NCI-H69 (cell line): ENCODE measurements at places on chromosomes 4 and X.

DNA sequence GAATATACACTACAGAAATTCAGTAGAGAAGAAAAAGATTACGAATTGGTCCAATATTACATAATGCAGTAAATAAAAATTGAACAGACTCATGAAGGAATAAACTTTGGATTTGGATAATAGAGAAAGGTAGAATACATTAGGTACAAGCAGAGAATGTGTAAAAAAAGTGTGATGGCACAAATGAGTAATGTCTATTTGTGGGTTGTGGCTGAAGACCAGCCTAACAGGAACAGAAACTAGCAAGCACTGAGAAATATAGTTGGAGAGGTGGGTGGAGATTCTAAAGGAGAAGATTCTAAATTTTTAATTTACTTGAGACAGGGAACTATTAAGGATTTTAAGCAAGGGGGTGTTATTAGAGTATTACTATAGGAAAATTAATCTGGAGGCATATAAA lies 15.2 kb upstream of the CLOCK start:
- no peak for DNase-seq

DNA sequence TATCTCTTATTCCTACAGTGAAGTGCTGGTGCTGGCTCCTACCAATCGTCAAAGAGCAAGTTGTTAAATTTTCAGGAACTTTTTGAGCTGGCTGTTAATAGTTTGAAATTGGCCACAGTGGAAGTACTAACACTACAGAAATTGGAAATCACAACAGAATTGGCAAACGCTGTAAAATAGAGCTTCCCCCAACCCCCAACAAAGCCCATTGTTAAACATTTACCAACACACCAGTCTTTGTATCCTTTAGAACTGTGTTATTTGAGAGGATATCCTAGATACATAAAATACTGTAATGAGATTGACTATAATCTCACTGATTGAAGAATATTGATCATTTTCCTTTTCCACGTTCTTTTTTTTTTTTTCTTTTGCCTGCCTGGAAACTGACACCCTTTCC lies 37.4 kb downstream of the FAM241A start:
- DNase-seq, result no peak

DNA sequence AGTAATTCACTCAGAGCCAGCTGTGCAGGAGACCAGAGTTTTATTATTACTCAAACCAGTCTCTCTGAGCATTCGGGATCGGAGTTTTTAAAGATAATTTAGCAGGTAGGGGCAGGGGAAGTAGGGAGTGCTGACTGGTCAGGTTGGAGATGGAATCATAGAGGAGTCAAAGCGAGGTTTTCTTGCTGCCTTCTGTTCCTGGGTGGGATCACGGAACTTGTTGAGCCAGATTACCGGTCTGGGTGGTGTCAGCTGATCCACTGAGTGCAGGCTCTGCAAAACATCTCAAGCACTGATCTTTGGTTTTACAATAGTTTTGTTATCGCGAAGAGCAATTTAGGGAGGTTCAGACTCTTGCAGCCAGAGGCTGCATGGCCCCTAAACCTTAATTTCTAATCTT lies 63.6 kb downstream of the TRIM2 start:
- no peak for DNase-seq

DNA sequence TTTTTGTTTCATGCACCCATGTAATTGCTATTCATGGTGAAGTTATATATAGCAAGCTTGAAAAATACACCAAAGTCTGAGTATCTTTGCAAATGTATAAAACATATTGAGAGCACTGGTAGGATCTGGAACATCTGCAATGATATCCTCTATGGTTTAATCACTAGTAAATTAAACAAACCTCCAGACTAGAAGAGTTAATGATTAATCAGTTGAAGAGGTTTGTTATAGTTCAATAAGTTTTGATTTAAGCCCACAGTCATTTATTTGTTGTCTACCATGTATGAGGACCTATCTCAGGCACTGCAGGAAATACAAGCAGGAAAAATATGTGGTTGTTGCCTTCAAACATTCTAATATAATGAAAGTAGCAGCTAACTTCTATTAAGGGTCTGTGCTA lies 16.5 kb downstream of the CYBB start:
- no peak for DNase-seq

DNA sequence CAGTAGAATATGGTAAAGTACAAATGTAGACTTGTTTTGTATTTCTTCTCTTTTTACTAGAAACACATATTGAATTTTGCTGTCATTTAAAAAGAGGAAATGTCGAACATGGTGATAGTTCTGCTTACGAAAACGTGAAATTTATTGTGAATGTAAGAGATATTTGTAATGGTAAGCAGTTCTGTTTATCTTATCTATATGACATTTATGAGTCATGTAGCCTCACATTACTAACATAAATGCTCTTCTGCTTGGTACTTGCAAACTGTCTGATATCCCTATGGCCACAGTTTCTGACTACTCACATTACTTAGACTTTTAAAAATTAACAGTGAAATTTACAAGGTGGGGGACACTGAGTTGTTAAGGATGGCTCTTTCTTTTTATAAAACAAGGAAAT lies 57.9 kb downstream of the PASD1 start:
- no peak for DNase-seq

DNA sequence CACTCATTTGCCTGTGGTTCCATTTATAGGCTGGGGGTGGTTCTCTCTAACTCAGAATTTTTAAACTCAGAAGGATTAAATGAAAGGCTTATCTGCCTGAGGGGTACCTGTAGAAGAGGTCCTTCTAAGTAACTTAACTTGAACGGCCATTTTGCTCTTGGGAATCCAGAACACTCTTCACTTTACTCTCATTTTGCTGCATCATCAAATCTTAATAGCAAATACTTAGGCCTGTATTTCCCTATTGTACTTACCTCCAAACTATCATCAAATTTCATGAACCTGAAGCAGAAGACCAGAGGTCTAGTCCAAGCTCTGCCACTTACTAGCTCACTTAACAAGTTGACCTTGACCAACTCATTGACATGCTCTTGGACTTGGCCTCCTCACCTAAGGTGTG lies 70.4 kb downstream of the GRIA3 start:
- no peak for DNase-seq

DNA sequence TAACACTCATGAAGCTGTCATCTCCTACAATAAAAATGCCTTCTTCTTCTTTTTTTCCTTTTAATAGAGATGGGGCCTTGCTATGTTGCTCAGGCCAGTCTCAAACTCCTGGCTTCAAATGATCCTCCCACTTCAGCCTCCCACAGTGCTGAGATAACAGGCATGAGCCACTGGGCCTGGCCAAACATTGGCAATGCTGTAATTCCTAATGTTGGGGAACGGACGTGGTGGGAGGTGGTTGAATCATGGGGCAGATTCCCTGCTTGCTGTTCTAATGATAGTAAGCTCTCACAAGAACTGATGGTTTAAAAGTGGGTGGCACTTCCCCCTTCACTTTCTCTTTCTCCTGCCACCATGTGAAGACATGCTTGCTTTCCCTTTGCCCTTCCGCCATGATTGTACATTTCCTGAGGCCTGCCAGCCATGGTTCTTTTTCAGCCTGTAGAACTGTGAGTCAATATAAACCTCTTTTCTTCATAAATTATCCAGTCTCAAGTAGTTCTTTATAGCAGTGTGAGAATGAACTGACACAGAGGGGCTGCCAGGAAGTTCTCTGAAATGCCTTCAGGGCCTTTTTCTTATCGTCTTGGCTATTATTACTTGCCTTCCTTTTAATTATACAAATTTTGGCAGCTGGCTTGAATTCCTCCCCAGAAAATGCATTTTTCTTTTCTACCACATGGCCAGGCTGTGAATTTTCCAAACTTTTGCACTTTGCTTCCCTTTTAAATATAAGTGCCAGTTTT lies 93.0 kb downstream of the CENPC start:
- DNase-seq, result no peak

DNA sequence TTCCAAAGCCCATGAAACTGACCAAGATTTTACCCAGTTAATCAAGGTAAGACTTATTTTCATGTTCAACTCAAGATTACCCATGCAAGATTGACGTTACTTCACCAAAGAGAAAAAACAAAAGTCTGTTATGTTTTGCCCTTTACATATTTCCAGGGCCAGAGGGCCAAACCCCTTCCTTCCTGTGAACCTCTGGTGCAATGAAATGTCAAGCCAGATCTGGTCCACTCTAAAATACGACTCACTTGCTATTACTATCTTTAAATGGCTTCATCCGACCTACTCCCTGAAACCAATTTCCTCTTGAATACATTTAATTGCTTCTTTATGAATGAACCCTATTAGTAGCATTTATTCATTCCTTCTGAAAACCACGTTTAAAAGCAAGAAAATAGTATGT lies 33.0 kb downstream of the TSPAN5 start:
- no peak for DNase-seq

- DNase-seq, result no peak
Measured at GRCh38 chr4:24179201-24179840, 289.5 kb upstream of the PPARGC1A start.

DNA sequence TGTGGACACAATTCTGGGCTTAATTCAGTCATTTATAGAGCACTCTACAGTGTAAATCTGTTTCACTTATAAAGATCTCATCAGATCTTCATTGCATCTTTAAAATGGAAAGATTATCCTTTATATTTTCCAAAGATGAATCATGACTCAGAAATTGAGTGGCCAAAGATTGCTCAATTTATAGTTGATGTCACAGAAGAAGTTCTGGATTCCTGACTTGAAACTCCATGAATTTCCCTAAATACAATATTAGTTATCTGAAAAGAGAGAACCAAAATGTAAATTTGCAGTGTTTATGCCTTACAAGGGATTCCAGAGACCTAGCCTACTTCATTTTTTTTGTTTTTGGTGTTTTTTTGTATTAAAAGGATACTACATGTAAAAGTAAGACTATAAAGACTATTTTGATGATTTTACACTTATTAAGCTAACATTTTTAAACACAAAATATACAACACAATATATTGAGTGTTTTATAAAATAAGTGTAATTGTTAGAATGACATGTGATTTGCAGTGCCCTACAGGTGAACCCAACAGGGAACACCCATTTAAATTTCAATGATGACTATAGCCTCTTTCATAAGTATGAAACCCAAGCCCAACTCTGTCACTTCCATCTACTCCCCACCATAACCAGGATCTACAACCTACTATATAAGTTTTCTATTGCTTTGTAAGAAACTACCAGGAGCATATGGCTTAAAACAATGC lies 183.5 kb downstream of the PCDH7 start:
- DNase-seq, result no peak

GRCh38 chrX:49001521-49002090 lies 458 bp downstream of the GRIPAP1 start:
- peak; percentile 42 for DNase-seq

- DNase-seq, result peak; percentile 74
Measured at GRCh38 chr4:114027596-114027995, 48.1 kb upstream of the ARSJ start.

GRCh38 chr4:45475548-45475947 lies 648.3 kb downstream of the GABRG1 start:
- no peak for DNase-seq

DNA sequence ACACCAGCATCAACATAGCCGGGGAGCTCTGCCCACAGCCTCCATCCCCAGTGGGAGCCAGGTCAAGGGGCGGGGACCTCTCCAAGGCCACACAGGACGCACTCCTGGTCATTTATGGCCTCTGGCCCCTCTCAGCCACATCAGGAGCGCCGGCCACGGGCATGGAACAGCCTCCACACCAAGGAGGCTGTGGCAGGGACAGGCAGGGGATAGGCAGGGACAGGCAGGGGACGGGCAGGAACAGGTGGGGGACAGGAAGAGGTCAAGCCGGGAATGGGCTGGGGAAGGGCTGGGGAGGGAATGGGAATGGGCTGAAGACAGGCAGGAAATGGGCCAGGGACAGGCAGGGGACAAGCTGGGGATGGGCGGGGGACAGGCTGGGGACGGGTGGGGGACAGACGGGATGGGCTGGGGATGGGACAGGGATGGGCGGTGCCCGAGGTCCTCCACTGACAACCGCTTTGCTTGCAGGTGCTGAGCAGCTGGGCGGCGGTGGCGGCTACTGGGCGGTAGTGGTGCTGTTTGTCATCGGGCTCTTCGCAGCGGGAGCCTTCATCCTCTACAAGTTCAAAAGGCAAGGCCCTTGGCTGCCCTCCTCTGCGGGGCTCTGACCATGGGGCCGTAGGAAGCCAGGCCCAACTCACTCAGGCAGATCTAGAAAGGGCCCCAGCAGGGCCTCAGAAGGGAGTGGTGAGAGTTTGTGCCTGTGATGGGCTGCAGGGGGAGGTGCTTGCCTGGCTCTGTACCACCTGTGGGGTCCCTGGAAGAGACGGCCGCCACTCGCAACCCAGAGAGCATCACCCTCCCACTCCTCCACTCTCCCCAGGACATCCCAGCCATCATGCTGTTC lies 205.6 kb downstream of the AFAP1 start:
- no peak for DNase-seq

- DNase-seq, result no peak
Measured at GRCh38 chr4:108433832-108434231, 186.5 kb upstream of the RPL34 start.

GRCh38 chr4:17715511-17715910 lies 65.9 kb downstream of the FAM184B start:
- no peak for DNase-seq

- peak; percentile 1 for DNase-seq
Measured at GRCh38 chr4:77950203-77950602, 87.6 kb downstream of the MRPL1 start.

DNA sequence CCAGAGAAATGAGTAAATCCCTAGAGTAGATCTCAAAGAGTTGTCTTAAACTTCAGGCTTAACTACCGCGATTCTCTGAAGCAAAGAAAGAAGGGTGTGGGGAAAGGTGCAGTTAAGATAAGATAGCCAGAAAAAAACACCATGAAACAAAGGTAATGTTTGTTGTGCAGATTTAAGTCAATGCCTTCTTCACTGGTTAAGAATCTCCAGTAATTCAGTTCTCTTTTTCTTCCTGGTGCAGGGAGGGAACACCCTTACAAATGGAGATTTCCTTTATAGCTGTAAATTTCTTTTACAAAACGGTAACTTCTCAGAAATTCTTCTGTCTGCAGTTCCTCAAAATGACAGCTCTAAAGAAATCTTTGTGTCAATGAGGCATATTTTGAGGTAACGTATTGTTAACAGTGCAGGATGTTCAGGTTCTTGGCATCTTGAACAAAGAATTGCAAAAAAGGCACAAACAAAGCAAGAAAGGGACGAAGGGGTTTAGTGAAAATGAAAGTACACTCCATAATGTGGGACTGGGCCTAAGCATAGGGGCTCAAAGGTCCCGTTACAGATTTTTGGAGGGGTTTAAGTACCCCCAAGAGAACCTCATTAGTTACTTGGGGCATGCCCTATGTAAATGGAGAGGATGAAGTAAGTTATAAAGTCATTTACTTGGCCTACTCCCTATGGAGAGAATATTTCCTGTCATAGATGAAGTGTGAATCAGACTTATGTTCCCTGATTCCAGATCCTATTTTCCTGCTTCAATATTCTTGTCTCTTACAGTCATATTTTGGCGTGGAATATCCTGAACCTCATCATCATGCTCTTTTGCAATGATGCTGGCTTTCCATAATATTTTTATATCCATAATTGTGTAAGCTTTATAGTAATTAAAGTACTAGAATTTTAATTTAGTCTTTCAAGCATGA lies 492.0 kb downstream of the PCDH11X start:
- DNase-seq, result no peak

GRCh38 chr4:94525993-94526728 lies 74.4 kb downstream of the PDLIM5 start:
- DNase-seq, result no peak
